ENCODE measurements at places on chromosomes 16 and 17.

DNA sequence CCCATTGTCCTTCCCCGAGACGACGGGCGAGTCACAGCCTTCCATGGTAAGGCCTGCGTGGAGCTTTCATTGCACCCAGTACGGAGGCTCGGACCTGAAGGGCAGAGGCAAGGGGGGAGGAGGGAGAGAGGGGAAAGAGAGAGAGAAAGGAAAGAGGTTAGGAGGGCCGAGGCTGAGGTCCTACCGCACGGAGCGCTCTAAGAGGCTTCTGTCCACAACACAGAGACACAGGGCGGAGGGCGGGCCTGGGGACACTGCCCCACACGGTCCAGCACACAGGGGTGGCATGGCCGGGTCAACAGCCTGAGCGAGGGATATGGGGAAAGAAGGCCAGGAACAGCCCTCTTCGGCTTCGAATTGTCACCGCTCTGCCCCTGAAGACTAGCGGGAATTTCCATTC lies 87.8 kb downstream of the ZFHX3 start:
- DNase-seq: no peak

DNA sequence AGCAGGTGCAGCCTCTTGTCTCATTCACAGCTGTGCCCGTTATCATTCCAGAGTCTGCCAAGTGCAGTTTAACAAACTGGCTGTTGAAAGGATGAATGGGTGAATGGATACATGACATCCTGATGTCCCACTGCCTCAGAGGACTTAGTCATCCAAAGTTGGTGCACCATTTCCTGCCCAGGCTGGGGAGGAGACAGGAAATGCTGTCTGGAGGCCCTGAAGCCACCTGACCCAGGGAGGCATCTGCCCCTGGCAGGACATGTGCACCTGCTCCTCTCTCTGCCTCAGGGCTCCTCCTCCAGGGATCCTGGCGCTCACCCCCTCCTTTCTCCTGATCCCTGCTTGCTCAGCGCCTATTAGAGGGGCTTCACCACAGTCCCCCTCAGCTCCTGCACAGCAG lies 1.8 kb upstream of the CD300C start:
- no peak for DNase-seq

DNA sequence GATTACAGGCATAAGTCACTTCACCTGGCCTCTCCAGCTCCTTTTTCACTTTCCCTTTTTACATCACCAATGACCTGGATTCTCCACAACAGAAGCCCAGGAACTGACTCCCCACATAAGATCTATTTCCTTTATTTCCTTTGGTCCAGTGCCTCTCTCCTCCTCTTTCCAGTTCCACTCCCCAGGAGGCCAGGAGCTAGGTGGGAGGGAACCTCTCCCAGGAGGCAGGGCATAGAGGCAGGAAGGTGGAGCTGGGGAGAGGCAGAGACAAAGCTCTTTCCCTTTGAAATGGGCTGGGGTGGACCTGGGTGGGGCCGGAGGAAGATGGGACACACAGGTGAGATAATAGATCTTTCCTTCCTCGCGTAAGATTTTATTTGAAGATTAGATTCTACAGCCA lies 318.3 kb upstream of the TNRC6C start:
- no peak for DNase-seq

- no peak for DNase-seq
These were observed 20.8 kb upstream of the PIK3R5 start for GRCh38 chr17:8986295-8986694.
